ENCODE measurements at places on chromosomes 4 and X.

GRCh38 chr4:151567056-151567455 is 158.1 kb downstream of the FHIP1A start:
- no peak for DNase-seq

DNA sequence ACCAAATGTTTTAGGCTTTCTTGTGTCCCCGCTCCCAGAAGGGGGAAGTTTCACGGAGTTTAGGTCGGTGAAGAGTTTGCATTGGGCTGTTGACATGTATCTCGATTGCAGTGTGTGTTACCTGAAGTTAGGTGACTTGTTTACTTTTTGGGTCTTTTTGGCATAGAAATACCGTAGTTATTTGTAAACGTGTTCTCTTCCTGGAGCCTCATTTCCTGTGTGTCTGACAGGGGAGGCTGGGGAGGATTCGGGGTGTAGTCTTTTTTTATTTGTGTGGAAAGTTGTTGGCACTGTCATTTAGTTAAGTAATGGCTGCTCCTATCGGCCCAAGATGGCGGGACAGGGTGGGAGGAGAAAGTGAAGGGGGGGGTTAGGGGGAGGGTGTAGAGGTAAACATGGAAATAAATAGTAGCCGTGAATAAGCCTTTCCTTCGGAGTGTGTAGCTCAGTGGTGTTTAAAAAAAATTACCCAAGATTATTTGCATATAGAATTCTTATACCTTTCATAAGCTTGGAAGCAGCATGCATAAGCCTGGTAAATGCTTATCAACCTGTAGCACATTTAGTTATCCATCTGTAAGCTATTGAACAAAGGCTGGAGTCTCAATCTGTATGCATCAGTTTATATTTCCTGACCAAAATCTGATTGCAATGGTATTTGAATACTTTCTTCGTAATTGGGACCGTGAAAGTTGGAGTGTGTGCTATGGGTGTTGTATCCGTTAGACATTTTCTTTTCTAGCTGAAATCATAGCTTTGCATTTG is 1.6 kb downstream of the KDM6A start:
- no peak for DNase-seq

DNA sequence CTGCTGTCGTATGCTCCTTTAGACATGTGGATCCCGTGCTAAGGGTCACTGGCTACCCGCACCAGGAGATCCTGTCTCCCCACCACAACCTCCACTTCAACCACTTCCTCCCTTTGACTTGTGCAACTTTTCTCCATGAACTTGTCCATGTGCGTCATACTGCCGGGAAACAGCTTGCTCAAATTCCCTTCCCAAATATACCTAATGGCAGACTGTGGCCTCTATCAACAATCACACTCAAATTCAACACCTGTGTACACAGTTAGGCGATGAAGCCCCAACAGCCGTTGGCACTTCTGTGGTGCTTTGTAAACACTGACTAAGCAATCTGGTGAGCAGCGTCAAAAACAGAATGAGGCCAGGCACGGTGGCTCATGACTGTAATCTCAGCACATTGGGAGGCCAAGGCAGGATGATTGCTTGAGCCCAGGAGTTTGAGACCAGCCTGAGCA is 49.5 kb downstream of the CD99L2 start:
- no peak for DNase-seq

DNA sequence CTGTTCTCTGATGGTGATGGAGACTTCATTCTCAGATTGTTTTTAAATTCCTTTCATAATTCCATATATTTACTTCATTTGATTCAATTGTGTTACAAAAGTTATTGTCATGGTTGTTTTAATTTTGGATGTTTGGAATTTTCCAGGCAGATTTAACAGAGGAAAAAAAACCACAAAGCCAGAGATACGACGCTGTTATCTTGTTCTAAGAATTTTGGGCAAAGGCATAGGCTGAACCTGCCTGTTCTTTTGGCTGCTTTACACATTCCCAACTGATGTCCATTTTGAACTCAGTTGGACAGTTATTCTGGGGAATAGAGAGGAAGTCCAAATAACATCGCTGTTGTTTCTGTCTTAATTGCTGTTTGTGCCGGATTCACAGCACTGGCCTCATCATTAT is 65.7 kb downstream of the LINC00632 start:
- DNase-seq: no peak

GRCh38 chr4:67288964-67289363 is 256.3 kb downstream of the CENPC start:
- DNase-seq: no peak

DNA sequence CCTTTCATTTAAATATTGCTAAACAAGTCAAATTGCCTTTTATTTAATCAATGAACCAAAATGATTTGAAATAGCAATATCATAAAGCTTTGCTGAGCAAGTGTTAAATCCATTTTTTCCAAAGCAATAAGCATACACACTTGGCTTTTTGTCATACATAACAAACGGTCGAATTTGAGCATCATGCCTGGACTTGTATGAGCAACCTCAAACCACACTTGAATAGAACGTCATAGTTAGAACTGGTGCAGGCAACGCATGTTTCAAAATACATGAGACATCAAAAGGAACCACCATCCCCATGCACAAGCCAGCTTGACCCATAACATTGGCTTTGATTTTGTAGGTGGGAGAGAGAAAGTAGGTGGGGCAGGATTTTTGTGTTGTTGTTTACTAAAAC is 812.3 kb upstream of the FRG1 start:
- no peak for DNase-seq

DNA sequence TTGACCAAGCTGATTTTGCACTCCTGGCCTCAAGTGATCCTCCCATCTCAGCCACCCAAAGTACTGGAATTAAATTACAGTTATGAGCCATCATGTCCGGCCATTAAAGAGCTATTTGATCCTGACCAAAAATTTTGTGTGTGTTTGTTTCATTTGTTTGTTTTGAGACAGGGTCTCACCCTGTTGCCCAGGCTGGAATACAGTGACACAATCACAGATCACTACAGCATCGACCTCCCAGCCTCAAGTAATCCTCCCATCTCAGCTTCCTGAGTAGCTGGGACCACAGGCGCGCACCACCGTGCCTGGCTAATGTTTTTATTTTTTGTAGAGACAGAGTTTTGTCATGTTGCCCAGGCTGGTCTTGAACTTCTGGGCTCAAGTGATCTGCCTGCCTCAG is 82.9 kb upstream of the RBPJ start:
- DNase-seq: no peak

DNA sequence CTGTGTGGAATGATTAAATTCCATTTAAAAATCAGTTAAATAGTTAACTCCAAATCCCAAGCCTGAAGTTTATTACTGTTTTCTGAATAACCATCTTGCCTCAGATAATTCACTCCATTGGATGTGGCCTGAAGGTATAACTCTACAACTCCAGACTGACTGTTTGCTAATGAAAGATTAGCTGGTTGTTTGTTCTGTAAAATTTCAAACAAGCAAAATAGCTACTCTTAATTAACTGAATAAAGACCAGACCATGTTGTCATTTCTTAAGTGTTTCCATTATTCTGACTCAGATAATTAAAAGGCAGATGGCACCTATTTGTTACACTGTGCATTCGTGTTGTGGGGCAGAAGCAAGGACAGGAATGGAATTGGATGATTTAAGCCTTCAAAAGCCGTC is 78.5 kb upstream of the DDIT4L start:
- DNase-seq: no peak

DNA sequence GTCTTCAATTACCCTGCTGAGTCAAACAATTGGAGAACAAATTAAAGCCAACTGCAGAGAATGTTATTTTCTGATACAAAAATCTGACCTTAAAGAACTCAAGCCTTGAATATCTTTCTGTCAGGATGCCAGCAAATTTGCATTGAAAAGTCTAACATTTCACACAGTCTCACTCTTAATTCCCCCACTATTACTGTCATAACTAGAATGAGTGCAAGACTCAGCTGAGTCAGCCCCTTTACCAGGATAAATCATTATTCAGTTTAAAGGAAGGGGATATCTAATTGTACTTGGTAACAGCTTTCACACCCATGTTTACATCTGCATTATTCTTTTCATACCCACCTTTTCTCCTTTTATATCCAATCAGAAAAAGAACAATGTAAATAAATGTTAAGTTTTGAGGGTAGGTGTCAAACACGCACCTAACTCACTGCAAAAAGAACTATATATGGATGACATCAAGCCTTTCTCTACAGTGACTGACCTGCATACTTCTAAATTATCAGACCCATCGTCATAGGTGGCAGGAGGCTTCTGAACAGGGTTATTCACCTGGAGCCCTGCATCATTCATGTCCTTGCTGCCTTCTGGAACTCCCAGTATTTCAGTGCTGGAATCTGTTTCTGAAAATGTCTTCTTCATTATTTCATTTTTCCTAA is 117.4 kb downstream of the TMA16 start:
- DNase-seq: no peak

GRCh38 chr4:155114790-155115189 is 93.6 kb upstream of the NPY2R start:
- DNase-seq: no peak

DNA sequence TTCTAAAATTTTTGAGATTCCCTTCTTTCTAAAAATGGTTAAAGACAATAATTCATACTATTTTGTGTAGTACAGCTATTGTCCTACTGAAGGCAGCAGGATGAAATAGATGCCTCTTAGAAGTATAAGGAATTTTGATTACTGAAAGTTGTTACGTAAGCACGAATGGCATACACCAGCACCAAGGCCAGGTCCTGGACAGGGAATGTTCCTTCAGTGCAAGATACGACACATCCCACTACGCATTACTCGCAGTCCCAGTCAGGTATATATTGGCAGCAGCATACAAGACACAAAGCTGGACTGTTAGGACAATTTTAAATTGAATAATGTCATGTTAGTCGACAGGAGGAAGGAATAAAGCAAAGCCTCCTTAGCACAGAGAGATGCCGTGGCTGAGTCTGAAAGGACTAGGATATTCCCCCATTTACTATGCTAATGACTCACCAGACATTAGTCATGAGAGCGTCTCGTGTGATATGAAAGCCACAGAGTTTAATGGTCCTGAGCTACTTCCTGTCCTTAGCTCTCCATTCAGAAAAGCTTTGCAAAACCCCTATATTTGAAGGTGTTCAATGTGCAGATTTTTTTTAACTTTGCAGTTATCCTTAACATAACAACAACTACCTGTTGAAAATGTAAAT is 504.3 kb downstream of the FAM133A start:
- DNase-seq: no peak

GRCh38 chrX:79270401-79270800 is 96.7 kb downstream of the ITM2A start:
- peak; percentile 54 for DNase-seq

DNA sequence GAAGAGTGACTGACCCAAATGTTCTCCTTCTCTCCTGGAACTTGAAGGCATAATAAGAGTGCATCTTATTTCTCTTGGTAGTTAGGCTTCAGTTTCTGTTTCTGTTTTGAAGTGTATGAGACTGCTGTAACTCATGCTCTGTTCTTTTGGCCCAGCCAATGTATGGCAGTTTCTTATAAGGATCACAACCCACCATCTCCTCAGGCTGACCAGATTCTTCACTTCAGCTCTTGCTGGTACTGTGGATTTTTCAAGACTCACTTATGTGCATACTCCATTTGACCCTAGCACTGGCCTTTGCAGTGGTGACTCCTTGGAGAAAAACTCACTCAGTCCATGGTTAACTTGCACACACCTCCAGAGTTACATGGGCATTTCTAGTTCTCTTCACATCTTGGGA is 9.6 kb upstream of the YTHDC1 start:
- DNase-seq: no peak

- peak; percentile 3 for DNase-seq
These were observed 1.1 kb upstream of the RAP1GDS1 start for GRCh38 chr4:98260047-98260578.

- no peak for DNase-seq
These were observed 78.3 kb downstream of the CLDN22 start for GRCh38 chr4:183241721-183242151.

DNA sequence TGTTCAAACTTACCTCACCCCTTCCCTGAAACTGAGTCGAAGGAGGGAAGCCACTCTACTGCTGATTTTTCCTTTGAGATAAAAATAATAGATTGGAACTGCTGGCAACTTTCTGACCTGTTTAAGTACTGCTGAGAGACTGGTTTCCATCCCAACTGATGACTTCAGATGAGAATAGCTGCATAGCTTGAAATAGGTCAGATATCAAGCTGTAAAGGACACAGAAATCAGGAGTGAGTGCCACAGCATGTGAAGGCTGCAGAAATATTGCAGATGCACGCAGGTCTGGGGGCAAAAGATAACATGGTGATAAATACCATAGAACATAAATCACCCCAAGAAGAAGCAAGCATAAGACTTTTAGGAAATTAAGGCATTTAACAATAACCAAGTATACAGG is 923.2 kb downstream of the SH3BGRL start:
- DNase-seq: no peak

- no peak for DNase-seq
These were observed 30.9 kb upstream of the LGI2 start for GRCh38 chr4:25061602-25062001.

GRCh38 chr4:710916-711315 is 5.3 kb downstream of the PCGF3 start:
- DNase-seq: no peak

DNA sequence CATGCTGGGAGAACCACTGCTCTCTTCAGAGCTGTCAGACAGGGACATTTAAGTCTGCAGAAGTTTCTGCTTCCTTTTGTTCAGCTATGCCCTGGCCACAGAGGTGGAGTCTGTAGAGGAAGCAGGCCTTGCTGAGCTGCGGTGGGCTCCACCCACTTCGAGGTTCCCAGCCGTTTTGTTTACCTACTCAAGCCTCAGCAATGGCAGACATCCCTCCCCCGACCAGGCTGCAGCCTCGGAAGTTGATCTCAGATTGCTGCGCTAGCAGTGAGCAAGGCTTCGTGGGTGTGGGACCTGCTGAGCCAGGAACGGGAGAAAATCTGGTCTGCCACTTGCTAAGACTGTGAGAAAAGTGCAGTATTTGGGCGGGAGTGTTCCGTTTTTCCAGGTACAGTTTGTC is 118.9 kb downstream of the SLC10A6 start:
- no peak for DNase-seq

- no peak for DNase-seq
These were observed 965.9 kb upstream of the DIAPH2 start for GRCh38 chrX:95718746-95719145.

- DNase-seq: no peak
These were observed 87.3 kb downstream of the CAMK2D start for GRCh38 chr4:113674251-113674650.

DNA sequence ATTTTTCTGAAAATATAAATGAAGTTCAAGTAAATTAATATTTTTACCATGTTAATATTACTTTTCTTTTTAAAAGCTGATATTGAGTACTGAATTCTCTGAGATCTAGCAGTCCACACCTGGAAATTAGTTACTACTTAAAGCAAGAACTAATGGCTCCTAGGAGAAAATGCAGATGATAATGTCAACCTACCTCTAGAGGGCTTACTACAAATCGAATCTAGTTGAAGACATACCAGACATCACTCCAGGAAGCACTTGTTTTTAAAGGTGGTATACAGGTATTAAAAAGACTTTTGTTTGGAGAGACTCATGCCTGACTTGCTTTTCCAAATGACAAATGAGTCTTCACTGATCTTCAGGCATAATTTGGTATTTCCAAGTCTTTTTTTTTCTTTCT is 516.4 kb upstream of the BOD1L1 start:
- no peak for DNase-seq
